ENCODE measurements at places on chromosomes 3 and 15. TPM values are rescaled to one million over a fixed set of nuclear protein-coding genes. Genes with fewer than 3 reads are reported as not detected.

The AADAC gene
- not detected for total RNA-seq

DNA sequence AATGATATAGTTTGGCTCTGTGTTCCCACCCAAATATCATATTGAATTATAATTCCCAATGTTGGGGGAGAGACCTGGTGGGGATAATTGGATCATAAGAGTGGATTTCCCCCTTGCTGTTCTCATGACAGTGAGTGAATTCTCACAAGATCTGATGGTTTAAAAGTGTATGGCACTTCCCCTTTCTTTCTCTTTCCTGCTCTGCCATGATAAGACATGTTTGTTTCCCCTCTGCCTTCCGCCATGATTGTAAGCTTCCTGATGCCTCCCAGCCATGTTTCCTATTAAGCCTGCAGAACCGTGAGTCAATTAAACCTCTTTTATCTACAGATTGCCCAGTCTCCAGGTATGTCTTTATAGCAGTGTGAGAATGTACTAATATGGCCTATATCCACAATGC lies 126.7 kb upstream of the GMNC start:
- H3K4me3 ChIP-seq, result no peak overlapping the region
- H3K27me3 ChIP-seq, result no peaks in the 10 kb centered on the region
- no peak overlapping the region for H3K27ac ChIP-seq

GRCh38 chr15:75796321-75796720 lies 46.9 kb upstream of the UBE2Q2 start:
- no peaks in the 10 kb centered on the region for H3K4me1 ChIP-seq
- no peak overlapping the region for H3K27ac ChIP-seq
- H3K27me3 ChIP-seq, result peaks cover 3% of the 10 kb centered on the region
- H3K4me3 ChIP-seq, result no peak overlapping the region
- DNase-seq, result no peak

The IQCF5 gene
- not detected for total RNA-seq

DNA sequence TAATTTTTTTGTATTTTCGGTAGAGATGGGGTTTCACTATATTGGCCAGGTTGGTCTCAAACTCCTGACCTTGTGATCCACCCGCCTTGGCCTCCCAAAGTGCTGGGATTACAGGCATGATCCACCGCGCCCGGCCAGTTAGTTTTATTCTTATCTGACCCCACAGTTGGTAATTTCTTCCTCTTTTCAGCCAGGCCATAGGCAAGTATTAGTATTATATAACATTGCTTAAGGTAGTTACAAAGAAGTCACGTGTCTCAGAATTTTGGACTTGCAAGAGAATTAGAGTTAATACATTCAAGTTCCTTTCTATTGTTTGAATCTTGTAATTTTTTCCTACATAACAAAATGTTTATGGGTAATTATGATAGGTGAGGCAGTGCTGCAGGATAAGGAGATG lies 334.8 kb downstream of the LPP start:
- H3K27me3 ChIP-seq, result no peaks in the 10 kb centered on the region
- H3K4me3 ChIP-seq, result no peak overlapping the region
- no peak for DNase-seq
- H3K4me1 ChIP-seq, result no peaks in the 10 kb centered on the region
- H3K36me3 ChIP-seq, result no peaks in the 10 kb centered on the region

DNA sequence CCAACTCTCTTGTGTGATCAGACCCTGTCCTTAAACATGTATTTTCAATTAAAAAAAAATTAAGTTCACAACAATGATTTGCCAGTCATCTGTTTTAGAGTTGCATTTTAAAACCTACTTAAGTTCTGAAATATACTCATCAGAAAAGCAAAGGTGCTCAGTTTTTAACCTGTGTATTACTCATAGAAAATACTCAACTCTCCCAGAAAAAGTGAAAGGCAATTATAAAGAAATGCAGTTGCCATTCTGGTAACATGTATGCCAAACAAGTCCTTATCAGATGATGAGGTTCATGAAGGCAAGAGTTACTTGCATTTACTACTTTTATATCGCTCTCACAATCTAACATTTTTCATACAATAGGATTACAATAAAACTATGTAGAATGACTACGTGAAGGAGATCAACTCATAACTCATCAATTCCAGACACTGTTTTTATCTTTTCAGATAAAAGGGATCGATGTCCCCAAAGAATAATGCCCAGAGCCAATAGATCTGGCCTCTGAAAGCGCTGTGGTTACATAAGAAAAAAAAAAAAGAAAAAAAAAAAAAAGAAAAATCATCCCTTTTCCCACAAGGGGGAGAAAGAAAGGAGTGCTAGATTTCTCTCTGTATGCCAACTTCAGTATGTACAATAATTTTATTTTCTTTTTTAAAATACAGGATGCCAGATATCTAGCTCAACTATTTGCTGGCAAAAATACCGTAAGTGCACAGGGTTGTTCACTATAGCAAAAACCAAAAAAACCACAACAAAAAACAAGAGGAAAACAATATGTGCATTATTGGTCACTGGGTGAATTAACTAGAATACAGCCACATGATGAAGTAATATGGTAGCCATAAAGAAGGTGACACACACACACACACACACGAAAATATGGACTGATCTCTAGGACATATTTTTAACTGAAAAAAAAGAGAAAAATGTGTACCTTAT lies 137.4 kb downstream of the NR1I2 start:
- H3K27ac ChIP-seq, result no peak overlapping the region
- no peaks in the 10 kb centered on the region for H3K4me1 ChIP-seq
- H3K36me3 ChIP-seq, result peaks cover 38% of the 10 kb centered on the region
- no peaks in the 10 kb centered on the region for H3K27me3 ChIP-seq
